MM.1S (cell line): ENCODE measurements at places on chromosomes 4 and X.

DNA sequence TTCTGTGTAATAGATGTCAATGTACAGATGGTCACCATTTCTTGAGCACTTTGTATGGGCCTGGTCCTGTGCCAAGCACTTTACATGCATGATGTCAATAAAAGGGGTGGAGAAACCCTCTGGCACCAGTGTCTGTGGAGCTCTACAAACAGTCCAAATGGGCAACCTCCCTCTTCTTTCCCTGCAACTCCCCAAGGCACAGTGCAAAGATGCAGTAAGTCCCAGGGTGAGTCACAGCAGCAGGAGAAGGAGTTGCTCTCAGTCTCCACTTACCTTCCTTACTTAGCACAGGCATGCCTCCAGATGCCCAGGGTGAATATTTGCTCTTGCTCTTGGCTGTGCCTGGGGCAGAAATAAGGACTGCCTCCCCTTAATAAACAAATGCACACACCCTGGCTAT lies 4.3 kb downstream of the OCIAD2 start:
- DNase-seq = no peak

DNA sequence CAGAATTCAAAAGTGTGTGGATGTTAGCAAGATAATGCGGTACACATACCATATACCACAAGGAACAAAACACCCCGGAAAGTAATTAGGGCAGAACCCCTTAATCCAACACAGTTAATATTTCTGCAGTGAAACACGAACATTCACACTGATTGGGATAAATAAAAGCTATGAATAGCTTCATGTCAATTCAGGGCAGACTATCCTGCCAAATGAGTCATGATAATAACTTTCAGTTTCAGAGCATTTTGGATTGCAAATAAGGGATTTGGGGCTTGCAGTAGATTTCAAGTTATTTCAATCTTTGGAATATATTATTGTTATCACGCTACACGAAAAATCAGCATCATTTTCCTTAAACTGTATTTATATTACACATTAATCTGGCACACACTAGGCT lies 24.3 kb downstream of the IRF2 start:
- no peak for DNase-seq

GRCh38 chrX:3994315-3994714 lies 280.9 kb upstream of the PRKX start:
- DNase-seq = no peak

GRCh38 chr4:138675685-138676084 lies 339.9 kb upstream of the NOCT start:
- DNase-seq = no peak
